ENCODE measurements at places on chromosomes 4 and X. TPM values are rescaled to one million over a fixed set of nuclear protein-coding genes. Genes with fewer than 3 reads are reported as not detected.

GRCh38 chr4:113358784-113359183 is 309.3 kb downstream of the ANK2 start:
- no peaks in the 10 kb centered on the region for H3K4me1 ChIP-seq
- H3K36me3 ChIP-seq, result peaks cover 17% of the 10 kb centered on the region
- no peak overlapping the region for H3K4me3 ChIP-seq
- DNase-seq, result no peak

DNA sequence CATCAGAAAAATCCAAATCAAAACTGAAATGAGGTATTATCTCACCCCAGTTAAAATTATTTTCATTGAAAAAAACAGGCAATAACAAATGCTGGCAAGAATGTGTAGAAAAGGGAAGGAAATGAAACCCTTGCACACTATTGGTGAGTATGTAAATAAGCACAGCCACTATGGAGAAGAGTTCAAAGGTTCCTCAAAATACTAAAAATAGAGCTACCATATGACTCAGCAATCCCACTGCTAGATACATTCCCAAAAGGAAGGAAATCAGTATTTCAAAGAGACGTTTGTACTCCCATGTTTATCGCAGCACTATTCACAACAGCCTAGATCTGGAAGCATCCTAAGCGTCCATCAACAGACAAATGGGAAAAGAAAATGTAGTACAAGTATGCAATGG is 932.4 kb downstream of the PCDH18 start:
- H3K27ac ChIP-seq, result no peak overlapping the region
- H3K4me3 ChIP-seq, result no peak overlapping the region
- H3K4me1 ChIP-seq, result no peaks in the 10 kb centered on the region
- H3K27me3 ChIP-seq, result no peaks in the 10 kb centered on the region
- H3K36me3 ChIP-seq, result no peaks in the 10 kb centered on the region
- no peak for DNase-seq

DNA sequence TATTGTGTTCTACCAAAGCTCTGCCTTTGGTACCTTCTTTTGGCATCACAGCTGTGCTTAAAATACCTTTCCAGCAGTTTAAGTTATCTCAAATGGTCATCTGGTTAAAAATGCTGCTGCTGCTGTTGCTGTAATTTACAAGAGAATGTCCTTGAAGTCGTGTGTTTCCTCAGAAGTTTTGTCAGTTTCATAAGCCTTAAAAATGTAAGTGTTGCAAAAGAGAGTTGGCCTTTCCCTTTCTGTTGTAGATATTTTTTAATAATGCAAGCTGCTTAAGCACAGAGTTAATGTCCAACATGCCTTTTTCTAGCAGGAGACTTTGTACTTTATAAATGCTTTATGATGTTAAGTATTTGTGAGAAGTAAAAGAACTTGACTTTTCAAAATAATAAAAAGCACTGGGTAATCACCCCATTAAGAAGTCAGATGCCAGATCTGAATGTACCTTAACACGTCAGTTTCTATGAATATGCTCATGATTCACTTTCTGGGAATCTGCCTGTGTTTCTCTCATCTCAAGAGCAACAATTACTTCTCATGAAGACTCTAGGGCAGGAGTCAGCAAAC is 35.3 kb upstream of the TENM3 start:
- DNase-seq, result no peak
- no peaks in the 10 kb centered on the region for H3K36me3 ChIP-seq
- no peaks in the 10 kb centered on the region for H3K27me3 ChIP-seq
- H3K4me1 ChIP-seq, result peaks cover 10% of the 10 kb centered on the region
- H3K27ac ChIP-seq, result no peak overlapping the region

DNA sequence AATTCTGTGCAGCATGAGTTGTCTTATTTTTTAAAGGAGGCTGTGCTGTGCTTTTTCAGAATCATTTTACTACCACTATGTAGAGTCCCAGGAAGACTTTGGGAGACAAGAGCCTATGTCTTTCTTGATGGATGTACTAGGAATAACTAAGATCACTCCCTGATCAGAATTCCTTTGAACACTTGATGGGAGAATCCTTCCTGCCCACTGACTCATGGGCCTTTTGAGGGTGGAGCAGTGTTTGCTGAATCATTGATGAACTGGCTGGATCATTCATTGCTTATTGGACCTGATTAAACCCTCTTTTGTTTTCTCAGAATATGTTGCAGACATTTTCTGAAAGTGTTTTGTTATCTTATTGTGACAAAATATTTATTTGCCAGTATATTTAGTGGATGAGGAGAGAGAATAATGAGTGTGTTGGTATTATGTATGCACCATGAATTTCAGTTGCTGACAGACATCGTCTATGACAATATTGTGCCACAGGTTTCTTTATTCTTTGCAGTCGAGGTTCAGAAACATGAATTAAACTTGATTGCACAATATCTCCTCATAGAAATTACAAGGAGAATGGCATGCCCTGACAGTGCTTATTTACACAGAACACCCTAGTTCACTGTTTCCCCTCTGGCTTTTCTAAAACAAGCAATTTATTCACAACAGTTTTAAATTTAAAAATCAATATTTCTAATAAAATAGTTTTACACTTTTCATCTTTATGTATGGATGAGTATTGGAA is 36.3 kb downstream of the POU4F2 start:
- H3K27ac ChIP-seq, result no peak overlapping the region
- H3K4me1 ChIP-seq, result no peaks in the 10 kb centered on the region
- no peak overlapping the region for H3K4me3 ChIP-seq
- H3K36me3 ChIP-seq, result no peaks in the 10 kb centered on the region
- H3K27me3 ChIP-seq, result no peaks in the 10 kb centered on the region

DNA sequence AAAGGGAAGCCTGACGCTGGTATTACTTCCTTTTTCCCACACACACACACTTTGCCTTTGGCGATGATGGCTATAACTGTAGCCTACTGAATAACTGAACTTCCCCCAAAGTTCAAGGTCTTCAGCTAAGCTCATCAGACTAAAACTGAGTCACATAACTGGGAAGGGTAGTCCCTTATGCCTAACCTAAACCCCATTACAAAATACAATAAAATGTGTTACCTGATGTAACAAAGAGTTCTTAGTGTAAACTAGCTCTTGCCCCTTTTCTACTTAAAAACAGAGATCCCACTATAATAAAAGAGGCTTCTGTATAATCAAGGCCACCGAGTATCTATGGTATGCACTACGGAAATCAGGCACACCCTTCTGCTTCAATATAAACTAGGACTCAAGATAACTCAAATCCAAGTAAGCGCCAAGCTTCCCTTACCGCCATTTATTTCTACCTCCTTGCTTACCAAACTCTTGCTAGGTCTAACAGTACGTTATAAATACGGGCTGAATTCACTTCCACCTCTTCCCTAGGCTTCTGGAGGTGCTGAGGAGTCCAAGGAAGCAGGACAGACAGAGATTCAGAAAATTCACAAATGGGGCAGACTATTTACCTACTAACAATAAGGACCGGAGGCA is 2.4 kb downstream of the OTUD4 start:
- peaks cover 14% of the 10 kb centered on the region for H3K36me3 ChIP-seq
- peaks cover 13% of the 10 kb centered on the region for H3K27me3 ChIP-seq
- H3K27ac ChIP-seq, result peak overlapping the region; percentile 90
- peaks cover 25% of the 10 kb centered on the region for H3K4me1 ChIP-seq

GRCh38 chr4:121034017-121034416 is 38.3 kb downstream of the NDNF start:
- H3K27me3 ChIP-seq, result no peaks in the 10 kb centered on the region
- H3K36me3 ChIP-seq, result no peaks in the 10 kb centered on the region
- peaks cover 3% of the 10 kb centered on the region for H3K4me1 ChIP-seq
- H3K4me3 ChIP-seq, result no peak overlapping the region

Gene PCYT1B
- total RNA-seq, result 26.1 TPM

Gene PDK3
- total RNA-seq, result 11.6 TPM

Gene UGT8
- 4.1 TPM for total RNA-seq

GRCh38 chr4:1290165-1290977 is 680 bp downstream of the MAEA start:
- H3K27me3 ChIP-seq, result peaks cover 12% of the 10 kb centered on the region
- peaks cover 10% of the 10 kb centered on the region for H3K36me3 ChIP-seq
- H3K27ac ChIP-seq, result peak overlapping the region; percentile 72
- no peak for DNase-seq

DNA sequence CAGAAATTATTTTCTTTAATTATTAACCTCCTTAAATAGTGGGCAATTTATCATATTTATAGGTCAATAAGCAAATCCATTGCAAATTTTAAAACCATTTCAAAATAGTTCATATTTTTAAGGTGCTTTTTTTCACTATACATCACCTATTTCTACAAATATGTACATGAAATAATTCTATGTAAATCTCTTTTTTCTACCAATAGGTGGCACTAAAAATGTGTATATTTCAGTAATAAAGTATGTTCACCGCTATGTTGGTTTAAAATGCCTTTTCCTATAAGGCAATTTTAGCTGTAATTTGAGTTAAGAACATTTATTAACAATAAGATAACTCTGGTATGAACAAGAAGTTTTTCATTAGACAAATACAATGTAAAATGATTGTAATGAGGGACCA is 672.2 kb downstream of the KCTD8 start:
- no peaks in the 10 kb centered on the region for H3K27me3 ChIP-seq
- H3K27ac ChIP-seq, result no peak overlapping the region
- no peaks in the 10 kb centered on the region for H3K4me1 ChIP-seq
- no peaks in the 10 kb centered on the region for H3K36me3 ChIP-seq
- DNase-seq, result no peak

Gene EPHA5
- not detected for total RNA-seq

GRCh38 chr4:151052785-151053184 is 37.7 kb upstream of the LRBA start:
- no peak overlapping the region for H3K4me3 ChIP-seq
- H3K27me3 ChIP-seq, result no peaks in the 10 kb centered on the region
- H3K27ac ChIP-seq, result no peak overlapping the region

Measured in endothelial cell (in vitro differentiated cells).